ENCODE measurements at places on chromosomes 13 and 19.

- DNase-seq: no peak
Measured at GRCh38 chr13:31179754-31180153, 18.1 kb upstream of the HSPH1 start.

DNA sequence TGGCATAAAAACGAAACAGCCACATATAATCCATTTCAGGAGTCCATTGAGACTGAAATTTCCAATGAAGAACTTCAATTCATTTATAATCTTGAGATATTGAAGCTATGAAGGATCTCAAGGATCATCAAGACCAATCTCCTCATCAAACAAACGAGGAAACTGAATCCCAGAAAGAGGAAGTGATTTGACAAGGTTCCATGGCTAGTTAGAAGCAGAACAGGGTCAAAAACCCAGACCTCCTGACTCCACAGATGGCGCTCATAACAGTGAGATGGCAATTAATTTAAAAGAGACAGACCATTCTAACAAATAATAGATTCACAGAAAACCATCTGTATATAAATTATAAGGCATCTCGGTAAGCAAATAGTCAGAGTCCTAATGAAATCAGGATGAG lies 229.7 kb downstream of the KCTD12 start:
- DNase-seq: no peak

DNA sequence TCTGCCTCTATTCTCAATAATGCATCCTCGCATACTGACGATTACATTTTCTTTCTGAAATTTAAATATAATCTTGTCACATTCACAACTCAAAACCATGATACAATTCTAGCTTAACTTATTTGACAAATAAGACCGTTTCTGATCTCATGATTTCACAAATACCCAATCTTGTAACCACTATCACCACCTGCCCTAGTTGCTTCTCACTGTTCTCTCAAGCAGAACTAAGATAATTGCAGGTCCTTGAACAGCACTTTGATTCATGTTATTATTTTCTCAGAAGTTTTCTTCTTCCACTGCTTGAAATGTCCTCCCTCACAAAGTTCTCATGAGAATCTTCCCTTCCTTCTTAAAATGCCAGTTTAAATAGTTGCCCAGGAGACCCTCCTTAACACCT lies 211.4 kb downstream of the PCDH9 start:
- no peak for DNase-seq

DNA sequence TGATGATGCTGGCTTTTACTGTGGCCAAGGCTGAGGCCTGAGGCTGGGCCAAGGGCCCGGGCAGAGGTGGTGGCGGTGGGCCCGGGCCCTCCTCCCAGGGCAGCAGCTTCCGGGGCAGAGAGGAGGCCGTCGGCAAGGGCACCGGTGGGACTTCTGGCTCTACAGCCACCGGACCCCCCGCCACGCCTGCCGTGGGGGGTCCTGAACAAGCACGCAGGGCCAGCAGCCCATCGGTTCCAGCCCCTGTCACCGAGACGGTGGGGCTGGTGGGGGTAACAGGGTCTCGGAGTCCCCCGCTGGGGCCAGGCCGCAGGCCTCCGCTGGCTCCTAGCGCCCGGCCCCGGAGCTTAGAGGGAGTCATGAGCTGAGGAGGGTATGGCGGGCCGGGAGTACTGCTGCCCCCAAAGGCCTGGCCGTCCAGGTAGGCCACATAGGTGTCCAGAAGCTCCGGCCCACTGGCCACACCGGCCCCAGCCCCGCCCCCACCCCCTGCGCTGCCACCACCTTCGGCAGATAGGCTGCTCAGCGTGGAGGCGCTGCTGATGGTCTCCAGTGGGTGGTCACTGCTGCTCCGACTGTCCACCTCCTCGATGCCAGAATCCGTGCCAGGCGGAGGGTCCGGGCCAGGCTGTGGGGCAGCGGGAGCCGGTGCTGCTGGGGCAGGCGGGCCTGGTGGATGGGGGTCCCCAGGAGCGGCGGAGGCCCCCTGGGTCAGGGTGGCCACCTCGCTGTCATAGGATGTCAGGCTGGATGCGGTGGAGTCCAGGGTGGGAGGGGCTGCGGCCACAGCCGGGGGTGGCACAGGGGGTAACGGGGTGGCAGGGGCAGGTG lies 17.3 kb downstream of the C19orf81 start:
- DNase-seq: no peak

DNA sequence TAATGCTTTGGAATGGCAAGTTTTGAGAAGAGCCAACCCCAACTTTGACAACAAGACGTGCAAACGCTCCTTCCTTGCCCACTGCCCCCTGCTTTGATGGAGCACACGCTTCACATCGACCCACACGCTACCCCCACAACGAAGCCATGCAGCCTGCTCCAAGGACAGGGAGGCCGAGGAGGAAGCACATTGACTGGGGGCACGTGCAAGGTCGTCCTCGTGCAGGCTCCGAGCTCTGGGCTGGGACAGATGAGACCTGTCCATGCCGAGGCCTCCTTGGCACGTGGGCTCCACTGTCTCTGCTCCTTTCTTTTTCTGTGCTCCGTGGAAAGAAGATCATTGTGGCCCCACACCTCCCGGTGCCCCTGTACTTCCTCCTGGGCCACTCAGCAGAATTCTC lies 309.0 kb downstream of the TEX29 start:
- DNase-seq: no peak

DNA sequence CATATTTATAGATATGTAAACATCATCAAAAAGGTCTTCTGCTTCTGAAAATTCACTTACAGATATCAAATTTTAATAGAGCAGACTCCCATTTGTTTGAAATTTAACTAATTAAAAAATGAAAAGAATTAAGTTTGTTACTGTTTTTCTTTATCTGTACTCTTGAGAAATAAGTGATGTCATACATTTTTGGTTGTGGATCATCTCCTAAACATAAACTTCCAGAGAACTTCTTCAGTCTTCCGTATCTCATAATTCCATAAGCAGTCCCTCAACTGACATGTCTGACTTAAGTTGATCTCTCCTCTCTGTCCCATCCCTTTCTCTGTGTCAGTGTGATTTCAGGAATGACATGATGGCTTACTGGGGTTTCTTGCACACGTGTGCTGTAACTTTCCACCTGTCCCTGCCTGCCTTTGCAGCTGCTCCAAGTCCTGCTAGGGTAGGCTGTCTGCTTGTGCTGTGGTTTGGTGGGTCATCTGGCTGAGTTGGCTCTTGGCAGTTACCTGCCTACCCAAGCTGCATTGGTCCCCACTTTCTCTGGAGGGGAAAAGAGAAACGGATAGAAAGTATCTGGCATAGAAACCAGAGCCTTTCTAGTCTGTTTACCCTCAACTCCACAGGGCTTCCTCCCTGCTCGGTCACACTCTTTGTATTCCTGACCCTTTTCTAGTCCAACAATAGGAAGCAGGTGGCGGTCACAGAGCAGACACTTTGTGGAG lies 127.1 kb downstream of the GGACT start:
- DNase-seq: no peak

DNA sequence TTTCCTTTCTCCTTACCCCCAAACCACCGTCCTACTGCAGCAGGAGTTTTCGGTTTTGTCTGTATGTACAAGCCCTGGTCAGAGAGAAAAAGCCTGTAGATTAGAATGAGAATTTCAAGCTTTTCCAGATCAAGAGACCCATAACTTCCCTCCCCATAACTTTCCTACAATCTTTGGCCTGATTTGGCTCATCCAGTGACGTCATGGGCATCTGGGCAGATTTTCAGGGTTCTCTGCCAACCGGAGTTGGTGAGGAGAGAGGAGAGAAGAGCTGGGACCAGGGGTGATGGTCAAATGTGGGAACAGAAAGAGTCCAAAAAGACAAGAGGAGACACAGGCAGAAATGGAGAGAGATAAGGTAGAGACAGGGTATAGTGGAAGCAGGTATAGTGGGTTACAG lies 10.5 kb downstream of the IZUMO2 start:
- no peak for DNase-seq

DNA sequence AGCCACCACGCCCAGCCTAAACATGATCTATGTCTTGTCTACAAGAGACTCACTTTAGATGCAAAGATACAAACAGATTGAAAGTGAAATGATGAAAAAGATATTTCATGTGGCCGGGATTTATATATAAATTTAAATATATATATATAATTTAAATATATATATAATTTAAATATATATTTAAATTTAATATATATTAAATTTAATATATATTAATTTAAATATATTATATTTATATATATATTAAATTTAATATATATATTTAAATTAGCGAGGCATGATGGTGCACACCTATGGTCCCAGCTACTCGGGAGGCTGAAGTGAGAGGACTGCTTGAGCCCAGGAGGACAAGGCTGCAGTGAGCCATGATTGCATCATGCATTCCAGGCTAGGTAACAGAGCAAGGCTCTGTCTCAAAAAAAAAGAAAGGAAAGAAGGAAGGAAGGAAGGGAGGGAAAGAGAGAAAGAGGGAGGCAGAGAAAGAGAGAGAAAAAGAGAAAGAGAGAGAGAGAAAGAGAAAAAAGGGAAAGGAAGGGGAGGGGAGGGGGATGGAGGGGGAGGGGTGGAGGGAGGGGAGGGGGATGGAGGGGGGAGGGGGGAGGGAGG lies 7.0 kb upstream of the EVI5L start:
- no peak for DNase-seq

DNA sequence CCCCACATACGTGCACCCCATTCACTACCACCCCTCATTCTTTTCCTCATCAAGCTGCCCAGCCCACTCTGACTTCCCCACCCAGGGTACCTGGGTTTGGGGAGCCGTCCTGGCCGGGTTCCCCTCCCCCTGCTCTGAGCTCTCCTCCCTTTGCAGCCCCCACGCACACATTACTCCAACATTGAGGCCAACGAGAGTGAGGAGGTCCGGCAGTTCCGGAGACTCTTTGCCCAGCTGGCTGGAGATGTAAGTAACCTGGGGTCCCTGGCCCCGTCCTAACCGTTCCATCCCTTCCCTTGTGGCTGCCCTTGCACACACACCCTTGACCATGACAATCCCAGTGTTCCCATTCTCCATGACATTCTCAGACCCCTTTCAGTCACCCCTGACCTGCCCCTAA lies 2.6 kb downstream of the CAPNS1 start:
- no peak for DNase-seq

DNA sequence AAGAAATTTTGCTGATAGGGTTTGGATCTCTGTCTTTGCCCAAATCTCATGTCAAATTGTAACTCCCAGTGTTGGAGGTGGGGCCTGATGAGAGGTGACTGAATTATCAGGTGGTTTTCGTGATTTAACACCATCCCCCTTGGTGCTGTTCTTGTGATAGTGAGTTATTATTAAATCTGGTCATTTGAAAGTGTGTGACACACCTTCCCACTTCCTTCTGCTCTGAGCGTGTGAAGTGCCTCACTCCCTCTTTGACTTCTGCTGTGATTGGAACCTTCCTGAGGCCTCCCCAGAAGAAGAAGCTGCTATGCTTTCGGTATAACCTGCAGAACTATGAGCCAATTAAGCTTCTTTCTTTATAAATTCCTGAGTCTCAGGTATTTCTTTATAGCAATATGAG lies 632.0 kb downstream of the SLITRK5 start:
- no peak for DNase-seq

- DNase-seq: no peak
Measured at GRCh38 chr19:6425732-6426620, 1.4 kb upstream of the KHSRP start.

DNA sequence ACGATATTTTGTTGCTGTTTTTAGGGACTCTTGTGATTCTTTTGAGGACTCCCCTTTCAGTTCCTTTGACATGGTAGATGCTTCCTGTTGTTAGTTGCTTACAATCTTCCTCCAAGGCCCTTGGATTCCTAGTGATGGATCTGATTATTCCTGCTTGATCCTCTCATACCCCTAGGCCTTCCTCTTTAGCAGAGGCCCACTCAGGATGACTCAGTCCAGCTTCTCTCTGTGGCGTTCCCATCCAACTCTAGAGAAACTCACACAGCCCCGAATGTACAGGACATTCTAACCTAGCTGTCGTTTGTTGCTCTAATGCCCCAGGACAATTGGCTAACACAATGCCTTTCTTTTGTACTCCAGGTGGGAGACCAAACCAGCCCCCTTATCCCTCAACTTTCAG lies 191.4 kb downstream of the POSTN start:
- DNase-seq: no peak

GRCh38 chr19:14674764-14675163 lies at the start of gene ADGRE3:
Gene ADGRE3, minus strand, starts transcription at chr19:14674844. Its CDS starts 74 bp downstream, at chr19:14674770.
- no peak for DNase-seq

DNA sequence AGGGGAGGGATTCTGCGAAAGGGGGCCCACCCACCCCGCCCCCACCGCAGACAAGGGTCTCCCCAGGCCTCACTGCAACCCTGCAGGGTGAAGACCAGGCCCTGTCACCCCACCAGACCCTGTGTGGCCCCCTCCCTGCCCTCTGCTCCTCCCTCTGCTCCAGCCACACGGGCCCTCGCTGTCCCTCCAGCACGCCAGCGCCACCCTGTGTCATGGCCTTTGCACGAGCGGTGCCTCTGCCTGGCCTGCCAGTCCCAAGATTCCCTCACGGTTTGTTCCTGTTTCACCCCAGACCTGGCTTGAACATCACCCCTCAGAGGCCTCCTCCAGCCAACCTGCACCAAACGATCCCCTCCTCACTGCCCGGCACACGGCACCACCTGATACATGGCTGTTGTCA lies 27.3 kb downstream of the PIP5K1C start:
- DNase-seq: no peak

GRCh38 chr19:18477042-18477779 lies 39.3 kb upstream of the ISYNA1 start:
- DNase-seq: no peak

DNA sequence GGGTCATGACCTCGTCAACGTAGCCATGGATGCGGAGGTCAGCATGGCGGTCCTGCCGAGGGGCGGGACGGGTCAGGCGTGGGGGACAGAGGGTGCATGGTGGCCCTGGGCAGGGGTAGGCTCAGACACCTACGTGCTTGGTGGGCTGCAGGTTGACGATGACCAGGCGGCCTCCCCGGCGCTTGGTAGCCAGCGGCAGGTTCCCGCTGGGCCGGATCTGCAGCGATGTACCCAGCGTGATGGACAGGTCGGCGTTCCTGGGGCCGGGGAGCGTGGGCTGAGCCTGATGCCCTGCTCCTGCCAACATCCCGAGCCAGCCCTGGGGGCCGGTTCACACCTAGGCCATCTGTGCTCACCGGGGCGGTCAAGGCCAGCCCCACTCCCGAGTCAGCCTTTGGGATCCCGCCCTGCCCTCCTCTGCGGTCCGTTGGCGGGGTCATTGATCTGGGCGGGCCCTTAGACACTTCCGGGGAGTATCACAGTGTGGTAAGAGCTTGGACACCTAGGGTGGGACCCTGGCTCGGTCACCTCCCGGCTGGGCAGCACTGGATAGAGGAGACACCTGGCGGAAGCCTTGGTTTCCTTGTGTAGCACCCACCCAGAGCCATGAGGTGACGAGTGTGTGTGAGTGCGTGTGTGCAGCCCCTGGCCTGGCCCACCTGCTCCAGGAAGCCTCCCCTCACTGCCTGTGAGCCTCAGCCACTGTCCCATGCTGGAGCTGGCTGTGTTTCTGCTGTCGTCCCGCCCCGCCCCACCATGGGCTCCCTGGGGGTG lies 7.3 kb downstream of the SIRT6 start:
- no peak for DNase-seq

GRCh38 chr19:14603990-14604387 lies 21.1 kb downstream of the CLEC17A start:
- no peak for DNase-seq

GRCh38 chr13:50128428-50128931 lies 113.2 kb downstream of the KCNRG start:
- no peak for DNase-seq

Measured in activated naive CD8-positive, alpha-beta T cell treated with anti-CD3 and anti-CD28 coated beads, Interleukin-2, amount 50 U/mL, for 16 hours (primary cell).